Ascending aorta (tissue), 2 donors: ENCODE measurements at places on chromosomes 7 and 10. TPM values are rescaled to one million over a fixed set of nuclear protein-coding genes. Genes with fewer than 3 reads are reported as not detected.

Gene ABCC2
- 0.96 TPM for total RNA-seq

Gene FOXI2
- total RNA-seq = not detected

Gene RHOBTB1
- 13.6 TPM for total RNA-seq

Gene ENTPD7
- total RNA-seq = 9.9 TPM

DNA sequence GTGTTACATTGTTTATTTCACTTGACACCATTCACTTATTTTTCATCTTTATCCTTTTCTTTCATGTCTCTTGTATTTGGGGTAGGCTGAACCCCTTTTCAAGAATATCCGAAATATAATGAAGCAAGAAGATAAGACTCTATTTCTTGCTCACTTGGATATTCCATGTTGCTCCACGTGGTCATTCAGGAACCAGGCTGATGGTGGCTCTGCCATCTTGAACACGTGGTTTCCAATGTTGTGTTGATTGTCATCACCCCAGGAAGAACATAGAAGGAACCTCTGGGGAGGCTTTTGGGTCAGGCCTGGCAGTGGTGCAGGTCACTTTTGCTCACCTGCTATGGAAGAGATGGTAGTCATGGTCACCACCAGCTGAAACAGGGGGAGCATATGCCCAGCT, 9.3 kb upstream of the GALNTL5 start:
- DNase-seq = no peak
- no peaks in the 10 kb centered on the region for H3K36me3 ChIP-seq
- H3K27me3 ChIP-seq = no peaks in the 10 kb centered on the region
- H3K4me3 ChIP-seq = no peak overlapping the region

- H3K27ac ChIP-seq = no peak overlapping the region
- DNase-seq = no peak
- no peak overlapping the region for H3K4me3 ChIP-seq
- H3K36me3 ChIP-seq = peaks cover 13% of the 10 kb centered on the region
- no peaks in the 10 kb centered on the region for H3K27me3 ChIP-seq
Observed at GRCh38 chr10:11325817-11326216, 285.6 kb downstream of the USP6NL start.
